ENCODE measurements at places on chromosomes 7 and 10. TPM values are rescaled to one million over a fixed set of nuclear protein-coding genes. Genes with fewer than 3 reads are reported as not detected.

DNA sequence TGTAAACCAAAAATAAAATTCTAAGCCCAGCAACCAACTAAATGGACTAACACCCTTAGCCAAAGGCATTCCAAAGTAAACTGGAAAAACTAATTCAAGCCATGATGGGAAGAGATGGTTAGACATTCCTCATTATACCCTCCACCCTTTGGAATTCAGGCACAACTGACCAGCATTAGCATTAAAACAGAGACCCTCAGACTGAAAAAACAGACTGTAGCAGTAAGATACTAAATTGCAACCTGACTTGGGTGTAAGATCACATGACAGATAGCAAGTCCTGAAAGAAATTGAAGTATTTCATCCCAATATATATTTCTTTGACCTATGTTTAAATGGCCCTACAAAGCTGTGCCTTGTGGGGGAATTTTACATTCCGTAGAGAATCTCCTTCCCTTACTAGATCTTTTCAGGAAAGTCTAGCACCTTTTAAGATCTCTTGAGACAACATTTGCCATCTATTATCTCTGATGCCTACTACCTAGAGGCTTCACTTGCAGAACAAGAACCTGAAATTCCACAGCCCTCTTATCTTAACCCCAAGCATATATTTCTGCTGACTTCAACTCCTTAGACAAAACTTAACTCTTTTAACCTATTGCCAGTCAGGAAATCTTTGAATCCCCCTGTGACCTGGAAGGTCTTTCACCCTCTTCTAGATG lies 750.2 kb upstream of the IGFBP3 start:
- DNase-seq, result no peak

- no peak for DNase-seq
These were observed 124.5 kb downstream of the BAMBI start for GRCh38 chr10:28801869-28802268.

Gene SPDYE2
- not detected for total RNA-seq

Gene IDI2
- not detected for total RNA-seq

Gene ZNF722
- not detected for total RNA-seq

Gene PDE6C
- total RNA-seq, result not detected

All from progenitor cell of endocrine pancreas (in vitro differentiated cells).